ENCODE measurements at places on chromosomes 6 and 20.

DNA sequence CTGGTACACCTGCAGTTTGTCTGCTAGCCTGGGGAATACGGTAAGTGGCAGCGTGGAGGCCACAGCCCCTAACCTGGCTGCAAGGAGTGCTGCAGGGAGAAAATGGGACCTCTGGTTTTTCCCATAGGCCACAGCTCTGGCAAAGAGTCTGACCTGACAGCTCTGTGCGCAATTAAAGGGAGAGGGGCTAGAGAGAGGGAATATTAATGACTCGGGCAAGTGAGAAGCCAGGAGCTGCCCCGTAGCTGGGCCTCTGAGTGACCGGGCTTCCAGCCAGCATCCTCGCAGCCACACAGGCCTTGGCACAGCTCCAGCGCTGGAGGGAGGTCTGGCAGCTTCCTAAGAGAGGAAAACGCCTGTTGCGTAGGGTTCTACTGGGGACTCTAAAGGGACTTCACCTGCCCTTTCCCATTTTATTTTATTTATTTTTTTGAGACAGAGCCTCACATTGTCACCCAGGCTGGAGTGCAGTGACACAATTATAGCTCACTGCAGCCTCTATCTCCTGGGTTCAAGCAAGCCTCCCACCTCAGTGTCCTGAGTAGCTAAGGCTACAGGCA is 18.2 kb upstream of the OCSTAMP start:
- no peak for DNase-seq

GRCh38 chr6:125304970-125305660 is 3.3 kb upstream of the HDDC2 start:
- DNase-seq: no peak

DNA sequence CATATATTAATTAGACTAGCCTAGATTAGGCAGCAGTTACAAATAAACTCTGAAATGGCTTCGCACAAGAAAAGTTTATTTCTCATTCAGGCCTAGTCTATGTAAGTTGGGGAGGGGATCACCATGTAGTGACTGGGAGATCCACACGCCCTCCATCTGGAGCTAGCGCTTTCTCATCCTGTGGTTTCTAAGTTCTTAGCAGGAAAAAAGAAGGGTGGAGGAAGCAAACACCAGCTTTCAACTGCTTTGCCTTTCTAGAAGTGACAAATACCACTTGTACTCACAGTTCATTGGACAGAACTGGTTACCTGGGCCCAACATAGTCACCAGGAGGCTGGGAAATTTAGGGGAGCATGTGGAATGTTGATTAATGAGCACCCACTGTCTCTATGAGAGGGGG is 46.6 kb downstream of the NDUFAF5 start:
- DNase-seq: no peak

- DNase-seq: no peak
These were observed 84.2 kb upstream of the CNKSR3 start for GRCh38 chr6:154594496-154595198.

- no peak for DNase-seq
These were observed 201.8 kb downstream of the JARID2 start for GRCh38 chr6:15447546-15448267.

DNA sequence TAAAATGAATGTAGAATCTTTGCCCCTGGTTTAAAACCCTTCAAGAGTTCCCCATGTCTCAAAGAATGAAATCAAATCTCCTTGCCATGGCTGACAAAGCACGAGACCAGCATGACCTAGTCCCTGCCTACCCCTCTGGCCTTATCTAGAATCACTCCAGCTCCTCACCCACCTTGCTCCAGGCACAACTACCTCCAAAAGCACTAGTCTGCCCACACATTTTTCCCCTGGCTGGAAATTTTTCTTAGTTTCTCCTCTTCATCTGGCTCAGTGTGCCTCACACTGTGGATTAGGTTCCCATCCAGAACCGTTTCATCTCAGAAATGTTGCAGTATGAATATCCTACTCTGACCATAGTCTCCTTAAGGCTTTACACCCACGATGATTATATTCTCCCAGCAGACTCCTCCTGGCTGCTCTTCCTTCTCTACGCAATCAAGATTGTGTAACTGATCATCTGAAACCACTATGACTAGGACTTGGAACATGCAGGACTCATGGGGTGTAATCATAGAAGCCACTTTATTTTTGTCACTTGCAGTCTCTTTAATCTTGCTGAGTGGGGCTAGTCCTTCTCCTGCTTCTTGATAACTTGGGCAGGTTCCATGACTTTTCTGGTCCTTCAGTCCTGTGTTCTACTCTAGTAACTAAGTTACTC is 7.8 kb upstream of the MRS2 start:
- DNase-seq: peak; percentile 65

All from RKO (cell line).